ENCODE measurements at places on chromosomes 1 and 21.

- no peak for DNase-seq
Measured at GRCh38 chr1:156080241-156080862, 1.9 kb downstream of the MEX3A start.

DNA sequence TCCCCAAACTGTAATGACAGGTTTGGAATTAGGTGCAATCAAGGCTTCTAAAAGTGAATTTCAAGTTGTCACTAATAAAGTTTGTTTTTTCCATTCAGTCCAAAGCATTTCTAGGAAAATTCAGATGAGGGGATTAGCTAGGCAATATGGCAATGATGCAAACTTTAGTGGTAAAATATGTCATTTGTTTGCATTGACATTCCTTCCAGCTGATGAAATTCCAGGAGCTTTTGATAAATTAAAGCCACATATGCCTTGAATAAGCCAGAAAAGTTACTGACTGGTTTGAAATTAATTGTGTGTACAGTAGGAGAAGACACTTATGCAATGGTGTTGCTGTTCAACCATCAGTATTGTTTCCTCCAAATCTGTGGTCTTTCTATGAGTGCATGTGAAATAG is 57.8 kb downstream of the MROH9 start:
- DNase-seq: no peak

DNA sequence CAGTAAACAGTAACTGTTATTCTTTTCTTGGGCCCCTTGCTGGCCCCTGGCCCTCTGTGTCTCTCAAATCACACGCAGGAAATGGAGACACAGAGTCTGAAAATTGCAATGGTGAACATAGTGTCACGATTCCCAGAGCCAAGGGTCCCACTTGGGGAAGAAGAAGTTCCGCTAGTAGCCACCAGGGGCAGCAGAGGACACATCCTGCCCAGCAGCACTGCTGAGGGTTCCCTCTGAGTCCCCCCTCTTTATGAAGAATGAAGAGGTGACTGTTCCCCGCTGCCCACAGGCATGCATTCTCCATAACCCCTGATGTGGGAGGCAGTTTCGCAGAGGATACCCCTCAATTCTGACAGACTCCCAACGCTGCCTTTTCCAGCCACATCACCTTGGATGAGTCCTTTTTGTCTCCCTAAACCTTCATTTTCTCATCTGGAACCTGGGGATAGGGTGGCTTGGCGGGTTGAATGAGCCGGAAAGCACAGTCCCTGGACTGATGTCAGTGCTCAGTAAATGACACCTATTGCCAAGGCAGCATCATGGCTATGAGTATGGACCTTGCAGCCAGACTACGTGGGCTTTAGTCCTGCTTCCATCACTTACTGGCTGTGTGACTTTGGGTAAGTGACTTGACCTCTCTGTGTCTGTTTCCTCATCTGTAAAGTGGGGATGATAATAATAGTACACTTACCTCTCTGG is 238.0 kb upstream of the TMEM51 start:
- DNase-seq: no peak

DNA sequence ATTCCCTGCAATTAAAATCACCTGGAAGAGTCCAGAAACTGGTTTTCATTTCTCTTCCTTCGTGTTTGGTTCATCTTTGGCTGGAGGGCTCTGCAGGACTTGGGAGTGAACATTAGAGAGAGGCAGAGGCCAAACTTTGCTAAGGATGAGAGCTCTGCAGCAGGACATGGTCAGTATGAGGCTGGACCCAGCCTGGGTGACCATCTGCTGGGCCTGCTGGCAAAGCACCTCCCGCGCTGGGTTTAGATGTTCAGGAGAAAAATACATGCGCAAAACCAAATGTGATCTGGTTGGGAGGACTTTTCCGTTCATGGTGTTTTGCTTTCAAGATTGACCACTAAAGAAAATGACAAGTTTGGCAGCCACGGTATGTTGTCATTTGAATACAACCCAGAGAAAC is 15.9 kb downstream of the KAZN start:
- no peak for DNase-seq

DNA sequence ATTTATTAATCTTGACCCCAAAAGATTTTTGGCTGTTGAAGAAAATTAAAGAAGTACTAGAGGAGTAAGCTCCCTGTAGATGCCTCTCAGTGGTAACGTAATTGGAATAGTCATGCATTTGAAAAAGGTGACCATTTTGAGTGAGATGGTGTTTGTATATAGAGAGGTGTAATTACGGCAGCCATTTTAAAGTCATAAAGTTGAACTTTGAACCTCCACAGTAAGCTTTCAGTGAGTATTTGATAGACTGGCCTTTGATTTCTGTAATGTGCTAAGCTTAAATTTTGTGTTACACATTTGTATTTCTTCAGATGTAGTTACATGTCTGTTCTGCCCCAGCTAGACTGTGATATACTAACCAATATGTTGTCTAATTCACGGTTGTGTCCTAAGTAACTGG is 21.5 kb upstream of the TMCO2 start:
- no peak for DNase-seq

DNA sequence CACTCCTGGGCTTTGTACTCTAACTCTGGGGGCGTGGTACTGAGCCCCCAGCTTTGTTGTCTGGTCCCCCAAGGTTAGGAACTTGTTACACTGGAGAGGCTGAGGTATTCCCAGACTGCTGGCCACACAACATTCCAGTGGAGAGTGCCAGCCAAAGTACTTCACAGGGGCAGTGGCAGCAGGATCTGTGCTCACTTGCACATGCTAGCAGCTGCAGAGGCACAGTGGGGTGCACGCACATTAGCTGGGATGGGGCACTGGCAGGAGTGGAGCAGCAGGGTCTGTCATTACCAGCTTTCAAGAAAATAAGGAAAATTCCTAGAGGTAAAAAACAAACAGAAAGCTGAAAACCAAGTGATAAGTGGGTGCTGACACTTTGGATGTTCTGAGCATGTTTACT is 31.0 kb downstream of the ZNF691 start:
- no peak for DNase-seq

DNA sequence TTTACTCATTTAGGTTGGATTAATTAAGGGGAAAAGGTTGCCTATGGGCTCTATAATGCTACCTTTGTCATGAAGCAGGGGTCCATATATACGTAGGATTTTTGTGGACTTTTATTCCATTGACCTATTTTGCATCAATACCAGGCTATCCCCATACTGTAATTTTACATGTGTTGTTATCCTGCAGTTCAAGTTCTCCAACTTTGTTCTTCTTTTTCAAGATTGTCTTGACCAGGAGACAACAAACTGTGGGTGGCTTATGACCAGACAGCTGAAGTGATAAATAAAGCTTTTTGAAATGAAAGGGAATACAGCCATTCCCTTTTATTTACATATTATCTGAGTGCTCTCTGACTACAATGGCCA is 345.7 kb downstream of the BARHL2 start:
- DNase-seq: no peak

GRCh38 chr1:85654066-85654782 is 54.0 kb downstream of the ZNHIT6 start:
- peak; percentile 66 for DNase-seq

GRCh38 chr1:175067362-175068106 is at the start of gene TNN:
Gene TNN, plus strand, starts transcription at chr1:175067833. Its CDS starts 9,586 bp downstream, at chr1:175077419.
- no peak for DNase-seq

GRCh38 chr1:22507587-22507986 is 55.7 kb upstream of the EPHA8 start:
- no peak for DNase-seq

GRCh38 chr1:99766378-99766800 is at the start of gene FRRS1:
Gene FRRS1, minus strand, starts transcription at chr1:99766635. Its CDS starts 17,867 bp downstream, at chr1:99748768.
- peak; percentile 93 for DNase-seq

DNA sequence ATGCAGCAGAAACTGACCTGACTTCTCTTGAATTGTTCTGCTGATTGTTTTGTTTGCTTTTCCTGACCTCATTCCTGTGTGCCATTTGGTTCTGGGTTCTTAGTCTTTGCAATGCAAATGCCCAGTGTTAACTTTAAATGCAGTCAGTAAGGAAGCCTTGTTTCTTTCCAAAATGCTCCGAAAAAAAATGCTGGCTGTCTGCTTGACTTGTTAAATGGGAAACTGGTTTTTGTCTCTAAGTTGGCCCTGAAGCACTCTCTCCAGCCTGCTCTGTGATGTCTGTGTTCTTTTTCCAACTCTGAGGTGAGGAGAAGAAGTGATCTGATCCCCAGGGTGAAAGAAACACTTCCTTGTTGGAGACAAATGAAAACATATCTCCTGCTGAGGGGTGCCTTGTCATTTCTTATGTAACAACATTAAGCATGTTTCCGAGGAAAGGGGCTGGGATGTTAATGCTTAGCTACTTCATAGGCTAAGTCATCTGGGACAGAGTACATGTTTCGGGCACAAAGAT is 256.3 kb upstream of the ADGRL4 start:
- no peak for DNase-seq

- peak; percentile 42 for DNase-seq
Measured at GRCh38 chr1:10514490-10515235, 39.9 kb downstream of the PEX14 start.

GRCh38 chr1:30329802-30330557 is 393.4 kb downstream of the MATN1 start:
- DNase-seq: no peak

DNA sequence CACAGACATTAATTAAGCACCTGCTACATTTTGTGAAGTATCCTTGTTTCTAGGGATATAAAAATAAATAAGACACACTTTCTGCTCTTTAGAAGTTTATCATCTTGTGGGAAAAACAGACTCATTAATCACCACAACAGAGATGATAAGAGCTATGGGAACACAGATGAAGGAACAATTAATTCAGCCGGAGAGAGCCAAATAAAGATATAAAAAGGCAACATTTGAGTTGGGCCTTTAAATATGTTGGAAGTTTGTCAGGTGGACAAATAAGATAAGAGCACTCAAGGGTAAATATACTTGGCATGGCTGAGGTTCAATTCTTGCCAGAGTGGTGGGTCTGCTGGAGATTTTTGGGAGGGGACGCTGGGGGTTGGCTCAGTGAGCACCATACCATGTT is 34.2 kb upstream of the VTCN1 start:
- DNase-seq: no peak

GRCh38 chr21:34008618-34009017 is 64.8 kb upstream of the MRPS6 start:
- no peak for DNase-seq

- peak; percentile 65 for DNase-seq
Measured at GRCh38 chr1:201748335-201748734, 80.6 kb upstream of the IPO9 start.

DNA sequence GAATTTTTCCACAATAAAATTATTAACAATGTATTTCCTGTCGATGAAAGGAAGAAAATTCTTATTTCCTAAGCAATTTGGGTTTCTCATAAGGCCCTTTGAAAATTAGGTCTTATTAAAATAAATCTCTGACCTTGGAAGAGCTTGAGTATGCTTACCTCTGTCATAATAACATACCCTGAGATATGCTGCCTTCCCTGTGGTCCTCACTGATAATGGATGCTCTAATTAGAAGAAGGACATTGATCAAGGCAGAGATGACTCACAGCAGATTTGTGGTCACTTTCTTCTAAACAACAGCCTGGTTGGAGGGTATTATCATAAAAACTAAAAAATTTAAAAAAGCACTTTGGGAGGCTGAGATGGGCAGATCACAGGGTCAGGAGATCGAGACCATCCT is 217.8 kb downstream of the GRIK1 start:
- no peak for DNase-seq

- DNase-seq: no peak
Measured at GRCh38 chr1:52925571-52926005, 1.5 kb upstream of the SCP2 start.

DNA sequence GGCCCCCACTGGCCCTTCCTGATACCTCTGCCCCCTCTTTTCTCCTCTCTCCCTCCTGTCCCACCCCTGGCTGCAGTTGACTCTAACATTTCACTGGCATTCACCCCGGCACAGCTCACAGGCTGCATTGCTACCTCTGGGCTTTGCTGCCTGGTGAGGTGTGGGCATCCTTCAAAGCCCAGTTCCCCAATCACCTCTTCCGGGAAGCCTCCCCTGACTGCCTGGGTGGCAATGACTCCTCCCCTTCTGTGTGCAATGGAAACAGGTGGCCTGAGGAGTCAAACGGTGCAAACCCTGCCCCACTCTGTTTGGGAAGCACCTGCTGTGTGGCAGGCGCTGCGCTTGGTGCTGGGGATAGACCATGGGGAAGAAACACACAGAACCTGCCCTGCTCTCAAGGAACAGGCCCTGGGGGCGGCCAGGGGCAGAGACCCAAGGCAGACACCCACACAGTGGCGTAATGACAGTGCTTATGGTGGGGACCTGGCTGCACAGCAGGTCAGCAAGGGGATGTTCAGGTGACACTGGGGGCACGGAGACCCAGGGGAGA is 39.3 kb upstream of the POFUT2 start:
- no peak for DNase-seq

DNA sequence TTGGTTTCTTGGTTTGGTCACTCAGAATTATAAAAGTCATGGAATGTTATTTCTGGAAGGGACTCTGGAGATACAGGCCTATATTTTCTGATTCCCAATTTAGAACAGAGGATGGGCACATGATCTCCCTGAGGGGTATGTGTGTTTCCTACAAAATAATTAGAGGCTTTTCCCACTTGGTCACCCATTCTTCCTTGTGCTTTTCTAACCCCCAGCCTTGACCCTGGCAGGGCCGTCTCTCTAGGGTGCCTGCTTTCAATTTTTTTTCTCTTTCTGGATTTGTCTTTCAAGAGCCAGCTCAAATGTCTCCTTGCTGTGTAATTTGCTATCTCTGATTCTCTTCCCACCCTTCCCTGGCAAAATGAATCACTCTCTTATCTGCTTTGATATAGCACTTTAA is 131.9 kb downstream of the HLX start:
- DNase-seq: no peak

GRCh38 chr1:185969028-185969427 is 234.8 kb downstream of the HMCN1 start:
- no peak for DNase-seq

- DNase-seq: no peak
Measured at GRCh38 chr1:223035724-223036478, 107.1 kb downstream of the TLR5 start.

DNA sequence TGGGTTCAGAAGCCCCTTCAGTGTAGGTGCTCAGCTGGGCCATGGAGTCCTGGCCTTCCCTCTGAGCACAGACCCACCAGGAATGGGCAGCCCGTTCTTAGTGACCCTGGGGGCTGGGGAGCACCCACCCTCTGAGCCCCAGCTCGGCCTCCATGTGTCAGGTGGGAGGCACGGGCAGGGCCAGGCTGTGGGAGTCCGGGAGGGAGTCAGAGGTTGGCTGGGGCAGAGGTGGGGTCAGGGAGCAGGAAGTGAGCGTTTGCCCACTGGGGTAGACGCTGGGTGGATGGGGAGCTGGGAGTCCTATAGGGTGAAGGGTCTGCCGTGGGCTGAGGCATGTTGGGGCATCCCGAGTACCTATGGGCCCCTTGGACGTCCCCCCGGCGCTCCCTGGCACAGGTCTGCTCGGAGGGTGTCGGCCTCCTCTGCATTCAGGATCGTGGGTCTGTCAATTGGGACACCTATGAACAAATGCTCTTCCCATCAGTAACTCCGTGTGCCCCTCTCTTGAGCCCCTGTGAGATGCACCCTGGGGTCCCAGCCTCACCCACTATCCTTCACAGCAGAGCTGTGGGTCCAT is 30.5 kb downstream of the COL18A1 start:
- DNase-seq: no peak
